NCI-H1417 (cell line): ENCODE measurements at places on chromosomes 16 and 17.

- no peak for DNase-seq
Measured at GRCh38 chr16:29820730-29821642, 724 bp downstream of the MVP start.

DNA sequence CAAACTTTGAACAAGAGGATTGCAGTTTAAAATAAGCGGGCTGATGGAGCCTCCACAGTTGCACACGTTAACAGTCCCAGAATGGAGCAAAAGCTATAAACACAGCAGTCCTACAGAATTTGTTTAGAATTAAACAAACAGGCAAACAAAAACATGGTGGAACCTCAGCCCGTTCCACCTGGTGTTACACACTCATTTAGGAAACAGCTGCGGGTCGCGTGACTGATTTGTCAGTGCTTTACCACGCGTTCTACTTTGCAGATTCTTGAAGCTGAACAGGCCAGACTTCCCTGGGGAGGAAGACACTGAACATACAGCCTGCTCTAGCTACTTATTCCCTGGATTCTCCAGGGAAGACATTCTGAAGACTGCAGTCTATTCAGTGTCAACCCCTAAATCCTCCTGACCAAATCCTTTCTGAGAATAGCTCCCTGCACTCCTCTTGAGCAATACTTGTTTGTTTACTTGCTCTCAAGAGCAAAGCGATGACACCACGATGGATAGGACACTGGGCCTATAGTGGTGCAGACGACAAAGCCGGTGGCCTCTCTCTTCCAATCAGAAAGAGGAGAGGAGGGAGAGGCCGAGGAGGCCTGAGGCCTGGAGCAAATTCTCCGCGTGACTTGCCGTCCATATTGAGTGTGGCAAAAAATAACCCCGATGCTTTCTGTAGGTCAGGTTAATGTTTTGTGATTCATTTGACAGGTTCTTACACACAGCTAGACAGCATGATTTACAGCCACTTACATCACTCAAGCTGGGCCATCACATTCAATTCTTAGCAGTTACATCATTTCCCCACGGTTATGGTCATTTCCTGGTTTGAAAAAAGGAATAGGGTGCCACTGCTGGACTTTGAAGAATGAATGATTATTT lies 4.0 kb upstream of the MAP1LC3B start:
- peak; percentile 99 for DNase-seq

DNA sequence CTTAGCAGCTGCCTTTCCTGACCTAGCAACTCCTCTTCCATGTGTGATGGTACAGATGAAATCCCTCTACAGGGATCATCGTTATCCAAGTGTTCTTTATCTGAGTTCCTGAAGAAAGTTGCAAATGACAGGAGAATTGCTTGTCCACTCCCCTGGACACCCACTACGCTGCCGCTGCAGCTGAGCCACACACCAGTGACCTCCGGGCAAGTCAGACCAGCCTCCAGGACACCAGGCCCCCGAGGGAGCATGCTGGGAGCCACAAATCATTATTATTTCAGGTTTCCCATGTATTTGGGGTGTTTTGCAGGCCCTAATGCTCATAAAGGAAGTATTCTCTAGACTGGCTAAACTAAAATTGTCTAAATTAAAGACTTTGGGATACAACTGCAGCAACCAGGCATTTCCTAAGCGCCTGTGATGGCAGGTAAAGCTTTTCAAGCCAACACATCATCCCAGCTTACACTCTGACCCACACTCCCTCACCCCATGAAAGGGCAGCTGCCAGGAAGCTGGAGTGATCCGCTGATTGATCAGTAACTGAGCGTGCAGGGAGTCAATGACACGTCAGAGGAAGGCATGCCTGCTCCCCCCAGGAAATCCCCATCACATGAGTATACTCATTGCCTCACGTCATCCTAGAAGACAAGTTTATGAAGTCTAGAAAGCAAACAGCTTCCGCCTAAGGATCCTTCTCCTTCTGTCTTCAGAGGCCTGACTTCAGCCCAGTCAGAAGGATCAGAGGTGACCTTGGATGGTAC lies 14.4 kb downstream of the FA2H start:
- DNase-seq = no peak

DNA sequence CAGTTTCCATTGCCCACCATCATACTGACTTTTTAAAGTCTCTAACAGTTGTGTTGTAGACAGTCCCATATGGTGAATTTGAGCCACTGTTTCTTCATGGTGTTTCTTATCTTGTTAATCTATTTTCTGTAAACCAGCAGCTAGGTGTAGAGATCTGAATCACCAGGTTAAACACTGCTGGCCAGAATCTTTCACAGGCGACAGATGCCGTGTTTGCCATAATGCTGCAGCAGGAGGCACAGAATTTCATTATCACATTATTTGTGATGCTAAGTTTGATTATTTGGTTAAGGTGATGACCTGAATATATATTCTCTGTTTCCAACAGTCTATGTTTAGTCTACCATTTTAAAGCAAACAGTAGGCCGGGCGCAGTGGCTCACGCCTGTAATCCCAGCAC lies 11.5 kb upstream of the CNGB1 start:
- DNase-seq = no peak

DNA sequence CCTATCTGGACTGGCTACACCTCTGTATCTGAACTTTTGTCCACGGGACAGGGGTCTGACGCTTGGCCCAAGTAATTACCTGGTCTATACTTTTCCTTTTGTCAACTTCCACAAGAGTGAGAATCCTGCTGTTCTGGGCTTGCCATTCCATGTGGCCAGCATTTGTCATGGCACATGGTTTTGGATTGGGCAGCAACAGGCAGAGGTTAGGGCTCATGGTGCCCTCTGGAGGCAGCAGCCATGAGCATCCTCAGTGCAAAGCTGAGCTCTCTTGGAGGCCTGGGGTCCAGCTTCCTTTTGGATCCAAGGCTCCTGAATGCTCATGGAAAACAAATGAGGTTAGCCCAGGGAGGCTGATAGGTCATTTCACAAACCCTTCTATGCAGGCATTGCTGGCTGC lies 7.5 kb upstream of the EDC4 start:
- no peak for DNase-seq

GRCh38 chr16:84718-85406 lies 6.8 kb downstream of the MPG start:
- no peak for DNase-seq

- no peak for DNase-seq
Measured at GRCh38 chr17:34423978-34424813, 61.2 kb upstream of the CCL1 start.

GRCh38 chr17:82214012-82214628 lies 1.5 kb upstream of the CCDC57 start:
- no peak for DNase-seq

DNA sequence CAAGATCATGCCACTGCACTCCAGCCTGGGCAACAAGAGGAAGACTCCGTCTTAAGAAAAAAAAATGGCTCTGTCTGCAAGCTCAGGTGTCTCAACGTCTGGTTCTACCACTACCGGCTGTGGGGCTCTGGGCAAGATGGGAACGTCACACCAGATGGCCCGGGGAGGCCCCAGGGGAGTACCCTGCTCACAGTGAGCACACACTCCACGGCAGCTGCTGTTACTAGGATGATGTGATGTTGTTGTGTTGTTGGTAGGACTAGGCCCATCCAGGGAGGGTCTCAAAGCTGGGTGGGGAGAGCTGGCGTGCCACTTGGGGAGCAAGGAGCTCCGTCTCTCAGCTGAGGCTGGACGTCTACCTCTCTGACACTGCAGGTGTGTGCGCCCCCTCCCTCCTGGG lies 9.4 kb upstream of the NPTX1 start:
- peak; percentile 7 for DNase-seq

GRCh38 chr16:13973321-13974023 lies 53.5 kb downstream of the ERCC4 start:
- no peak for DNase-seq

DNA sequence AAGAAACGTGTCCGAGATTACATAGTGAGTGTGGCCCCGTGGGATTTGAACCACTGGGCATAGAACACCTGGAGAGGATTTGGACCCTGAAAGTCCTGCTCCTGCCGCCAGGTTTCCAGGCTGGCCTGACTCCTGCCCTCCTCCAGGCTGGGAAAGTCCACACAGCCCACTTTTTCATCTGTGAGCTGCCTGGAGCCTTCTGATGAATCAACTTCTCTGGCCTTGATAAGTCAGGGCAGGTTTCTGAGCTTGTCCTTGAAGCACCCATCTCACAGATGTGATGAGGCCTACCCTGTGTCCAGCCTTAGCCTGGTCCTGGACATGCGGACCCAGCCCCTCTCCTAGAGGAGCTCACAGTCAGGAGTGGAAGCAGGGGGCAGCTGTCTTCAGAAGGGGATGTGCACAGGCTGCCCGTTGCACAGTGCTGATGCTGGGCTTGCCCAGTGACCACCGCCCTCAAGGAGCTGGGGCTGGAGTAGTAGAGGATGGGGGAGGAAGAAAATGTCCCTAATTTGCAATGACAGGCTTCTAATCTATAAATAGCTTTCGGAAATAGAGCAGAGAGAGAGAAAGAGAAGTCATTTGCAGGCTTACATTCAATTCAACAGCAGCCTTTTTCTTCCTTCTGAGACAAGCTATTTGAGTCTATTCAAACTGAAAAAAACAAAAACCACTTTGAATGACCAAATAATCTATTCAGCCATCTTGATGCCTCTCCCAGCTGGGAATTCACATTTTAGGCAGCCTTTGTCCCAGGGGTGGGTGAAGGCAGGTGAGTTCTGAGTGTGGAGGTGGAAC lies 73.5 kb upstream of the DNAJA2 start:
- DNase-seq = no peak
